Esophagus squamous epithelium (tissue), 5 donors: ENCODE measurements at places on chromosomes 7 and 10.

- DNase-seq = no peak
These were observed 578 bp downstream of the ZMYND11 start for GRCh38 chr10:135601-136464.

DNA sequence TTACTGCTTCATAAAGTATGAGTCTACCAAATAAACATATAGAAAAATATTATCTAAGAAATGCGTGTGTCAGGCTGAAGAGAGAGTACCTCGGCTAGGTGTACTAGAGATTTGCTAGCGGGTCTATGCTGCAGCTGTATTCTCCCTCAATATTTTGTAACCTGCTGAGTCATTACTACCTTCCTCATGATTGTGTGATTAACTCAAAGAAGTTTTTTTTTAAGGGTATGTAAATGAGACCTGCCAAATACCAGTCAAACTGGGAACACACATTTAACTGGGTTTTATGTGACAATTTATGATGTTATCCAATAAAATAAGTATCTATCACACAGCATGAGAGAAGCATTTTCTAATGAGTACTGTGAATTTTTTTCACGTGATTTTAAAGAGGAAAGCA is 180.4 kb downstream of the RNF133 start:
- no peak for DNase-seq

DNA sequence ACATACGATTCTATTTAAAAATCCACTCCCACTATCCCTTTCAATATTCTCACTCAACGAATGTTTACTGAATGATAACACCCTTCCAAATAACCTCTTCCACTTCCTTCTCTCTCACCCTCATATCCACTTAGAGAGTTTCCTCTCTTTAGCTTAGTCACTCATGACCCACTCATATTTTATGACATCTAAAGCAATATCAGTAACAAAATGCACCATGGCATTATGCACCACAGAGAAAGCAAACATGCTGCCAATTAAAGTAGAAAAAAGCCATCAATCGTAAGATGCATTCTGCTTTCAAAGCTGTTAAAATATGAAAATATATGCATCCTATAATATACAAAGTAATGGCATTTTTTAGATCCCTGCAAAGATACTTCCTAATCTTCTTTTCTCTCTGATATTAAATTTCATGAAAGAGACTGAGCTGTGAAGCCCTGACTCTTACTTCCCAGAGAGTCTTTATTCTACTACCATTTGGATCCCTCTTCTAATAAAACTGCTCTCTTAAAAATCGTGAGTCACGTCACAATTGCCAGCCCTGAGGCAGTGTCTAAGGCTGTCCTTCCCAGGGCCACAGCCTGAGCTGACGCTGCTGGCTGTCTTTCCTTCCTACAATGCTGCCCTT is 283.0 kb upstream of the KLF6 start:
- no peak for DNase-seq

GRCh38 chr7:16431646-16432424 is 10.5 kb upstream of the CRPPA start:
- DNase-seq = no peak

DNA sequence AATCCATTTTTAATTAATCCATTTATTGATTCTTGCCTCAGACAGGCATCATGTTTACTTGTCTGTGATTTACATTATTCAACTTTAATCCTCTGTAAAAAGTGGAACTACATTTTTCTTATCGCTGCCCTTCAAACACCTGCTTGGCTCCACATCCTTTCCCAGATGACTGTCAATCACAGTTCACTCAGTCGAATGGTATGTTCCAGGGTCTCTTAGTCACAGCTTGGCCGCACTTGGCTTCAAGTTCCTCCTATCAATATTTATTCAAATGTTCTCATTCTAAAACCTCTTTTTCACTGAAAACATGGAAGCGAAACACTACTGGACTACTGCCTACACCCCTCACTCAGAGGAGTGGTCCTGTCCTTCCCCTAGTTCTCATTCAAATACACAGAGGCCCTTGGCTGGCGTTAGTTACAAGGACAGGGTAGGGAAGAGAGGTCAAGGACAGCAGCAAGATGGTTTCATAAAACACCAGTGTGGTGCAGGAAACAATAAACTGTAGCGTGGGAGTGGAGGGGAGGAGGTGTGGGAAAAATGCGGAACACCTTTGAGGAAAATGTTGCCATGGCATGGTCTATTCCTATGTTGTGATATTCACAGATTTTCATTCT is 143.2 kb downstream of the USP6NL start:
- no peak for DNase-seq

DNA sequence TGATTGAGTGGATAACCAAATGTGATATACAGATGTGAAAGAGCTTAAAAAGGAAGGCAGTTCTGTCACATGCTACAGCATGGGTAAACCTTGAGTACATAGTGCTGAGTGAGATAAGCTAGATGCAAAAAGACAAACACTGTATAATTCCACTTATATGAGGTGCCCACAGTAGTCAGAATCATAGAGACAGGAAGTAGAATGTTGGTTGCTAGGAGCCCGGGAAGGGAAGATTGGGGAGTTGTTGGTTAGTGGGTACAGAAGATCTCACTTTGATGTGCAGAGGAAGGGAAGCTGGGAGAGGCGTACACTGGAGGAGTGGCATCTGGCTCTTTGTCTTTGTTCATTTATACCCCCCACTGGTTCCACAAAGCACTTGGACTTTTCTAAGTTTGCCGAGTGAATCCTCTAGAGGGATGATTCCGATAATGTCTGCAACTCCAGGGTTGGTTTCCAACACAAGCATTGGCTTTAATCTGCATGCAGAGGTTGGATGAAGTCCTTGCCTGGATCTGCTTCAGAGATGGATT is 39.5 kb downstream of the TSPAN14 start:
- DNase-seq = no peak
